ENCODE measurements at places on chromosomes 1 and 21.

- DNase-seq = no peak
Measured at GRCh38 chr1:59990470-59990869, 63.9 kb upstream of the CYP2J2 start.

DNA sequence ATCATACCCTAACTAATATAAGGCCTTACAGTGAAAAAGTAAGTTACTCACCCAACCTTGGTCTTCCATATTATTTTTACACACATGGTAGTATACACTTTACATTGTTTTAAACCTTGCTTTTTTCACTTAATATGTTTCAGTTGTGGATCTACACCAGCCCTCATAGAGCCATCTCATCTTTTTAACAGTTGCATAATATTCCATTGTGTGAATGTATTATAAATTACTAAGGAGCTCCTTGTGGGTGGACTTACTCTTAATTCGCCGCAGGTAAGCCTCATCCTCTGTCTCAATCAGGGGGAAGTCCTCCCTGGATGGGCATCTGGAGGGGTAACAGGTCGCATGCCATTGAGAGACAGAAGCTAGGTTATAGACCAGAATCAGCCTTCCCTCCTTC, 13.2 kb downstream of the RXFP4 start:
- DNase-seq = no peak

- DNase-seq = no peak
Measured at GRCh38 chr1:152182944-152183361, 23.9 kb upstream of the RPTN start.

- no peak for DNase-seq
Measured at GRCh38 chr1:113605146-113605545, 154.1 kb downstream of the PHTF1 start.

Measured in activated T-helper 1 cell treated with anti-CD3 and anti-CD28 coated beads, Interleukin-2, amount 50 U/mL, for 16 hours (primary cell).